NCI-H1417 (cell line): ENCODE measurements at places on chromosomes 1 and 21.
A peak's percentile ranks its signal among the peaks of the same experiment; 100 is the strongest.

GRCh38 chr1:230170153-230170547 is 103.1 kb downstream of the GALNT2 start:
- DNase-seq = no peak

- DNase-seq = no peak
Measured at GRCh38 chr1:66696771-66697170, 55.5 kb upstream of the DYNLT5 start.

DNA sequence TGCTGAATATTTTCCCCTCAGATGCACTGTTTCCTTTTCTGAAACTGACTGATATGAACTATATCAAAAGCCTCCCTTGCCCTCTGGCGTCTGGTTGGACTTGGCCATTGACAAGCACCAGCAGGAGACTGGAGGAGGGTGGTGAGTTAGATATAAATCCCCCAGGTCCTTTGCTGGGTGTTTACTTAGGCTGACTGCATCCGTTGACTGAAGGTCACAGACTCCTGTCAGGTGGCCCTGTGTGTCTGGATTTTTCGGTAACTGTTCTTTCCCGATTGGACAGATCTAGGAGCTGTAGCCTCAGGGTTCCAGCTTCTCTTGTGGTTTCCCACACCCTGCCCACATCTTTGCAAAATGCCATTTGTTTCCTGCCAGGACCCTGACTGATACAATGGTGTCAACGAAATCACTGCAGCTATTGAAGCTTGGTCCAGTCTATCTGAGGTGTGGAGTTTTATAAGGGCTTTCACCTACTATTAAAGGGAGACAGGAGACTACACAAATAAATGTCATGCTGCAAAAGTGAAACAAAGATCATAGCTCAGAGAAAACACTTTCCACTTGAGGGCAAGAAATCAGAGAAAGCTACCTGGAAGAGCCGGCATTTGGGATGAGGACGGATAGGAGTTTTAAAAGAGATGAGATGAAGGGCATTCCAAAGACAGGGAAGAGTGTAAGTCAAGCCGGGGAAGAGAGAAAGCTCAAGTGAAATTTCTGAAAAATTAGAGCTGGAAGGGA is 1.5 kb upstream of the MAGI3 start:
- peak; percentile 32 for DNase-seq

- DNase-seq = no peak
Measured at GRCh38 chr1:219660666-219661463, 48.0 kb upstream of the ZC3H11B start.

DNA sequence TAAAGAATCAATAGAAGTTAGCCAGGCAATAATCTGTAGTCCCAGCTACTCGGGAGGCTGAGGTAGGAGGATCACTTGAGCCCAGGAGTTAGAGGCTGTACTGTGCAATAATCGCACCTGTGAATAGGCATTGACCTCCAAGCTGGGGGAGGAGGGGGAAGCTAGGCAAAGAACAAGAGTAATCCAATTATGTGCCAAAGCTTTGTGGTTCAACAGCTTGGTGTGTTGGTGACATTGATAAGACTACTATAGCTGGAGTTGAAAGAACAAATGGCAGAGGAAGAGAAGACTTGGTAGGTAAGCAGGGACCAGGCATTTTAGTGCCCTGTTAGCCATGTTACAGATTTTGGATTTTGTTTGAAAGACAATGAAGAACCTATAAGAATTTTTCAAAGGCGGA is 2.1 kb upstream of the TMCO2 start:
- no peak for DNase-seq

DNA sequence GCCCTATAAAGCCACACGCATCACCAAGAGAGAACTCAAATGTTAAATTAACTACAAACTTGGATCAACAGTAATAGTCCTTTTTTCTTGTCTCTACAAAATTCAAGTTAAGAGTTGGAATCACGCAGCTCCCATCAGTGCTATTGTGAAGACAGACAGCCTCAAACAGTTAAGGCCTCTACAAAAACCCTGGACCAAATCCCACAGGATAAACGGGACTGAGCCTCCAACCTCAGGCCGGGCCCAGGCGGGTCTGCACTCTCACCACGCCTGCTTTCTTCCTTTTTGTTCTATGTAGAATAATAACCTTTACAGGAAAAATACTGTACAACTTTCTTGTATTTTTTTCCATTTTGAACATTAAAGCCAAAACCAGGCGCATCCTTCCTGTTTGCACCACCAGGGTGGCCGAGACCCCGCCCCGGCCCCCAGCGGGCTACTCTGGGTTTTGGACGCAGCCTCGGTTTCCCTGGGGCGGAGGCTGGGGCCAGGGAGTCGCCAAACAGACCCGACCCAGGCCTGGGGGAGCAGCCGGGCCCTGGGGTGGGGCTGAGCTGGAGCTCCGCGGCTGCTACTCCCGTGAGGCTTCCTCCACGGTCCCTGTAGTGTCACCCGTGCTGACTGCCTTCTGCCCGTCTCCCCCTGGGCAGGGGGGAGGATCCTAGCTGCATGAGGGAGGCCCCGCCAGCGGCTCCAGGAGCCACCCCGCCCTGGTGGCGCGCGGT is 158.4 kb downstream of the CASZ1 start:
- DNase-seq = no peak

DNA sequence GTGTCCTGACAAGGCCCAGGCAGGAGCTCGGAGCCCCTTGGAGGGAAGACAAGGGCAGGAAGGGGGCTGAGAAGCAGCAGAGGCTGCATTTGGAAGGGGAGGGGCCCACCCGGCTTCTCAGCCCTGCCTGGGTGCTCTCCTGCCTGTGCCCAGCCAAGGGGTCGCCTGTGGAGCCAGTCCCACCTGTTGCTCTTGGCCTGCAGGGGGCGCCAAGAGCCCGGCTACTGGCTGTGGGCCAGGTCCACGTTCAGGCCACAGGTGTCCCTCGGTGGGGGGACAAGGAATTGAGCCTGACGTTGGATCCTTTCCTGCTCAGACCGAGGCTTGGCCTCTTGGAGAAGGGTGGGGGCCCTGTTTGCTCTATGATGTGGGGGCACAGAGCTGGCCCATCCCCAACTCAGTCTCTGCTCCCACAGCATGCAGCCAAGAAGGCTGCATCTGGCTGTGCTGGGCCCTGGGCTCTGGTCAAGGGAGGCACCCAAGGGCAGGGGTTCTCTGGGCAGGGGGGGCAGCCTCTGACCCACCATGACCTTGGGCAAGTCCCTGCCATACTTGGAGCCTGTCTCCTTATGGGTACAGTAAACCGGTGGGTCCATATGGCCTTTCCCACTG is 10.9 kb downstream of the WNT4 start:
- peak; percentile 59 for DNase-seq

DNA sequence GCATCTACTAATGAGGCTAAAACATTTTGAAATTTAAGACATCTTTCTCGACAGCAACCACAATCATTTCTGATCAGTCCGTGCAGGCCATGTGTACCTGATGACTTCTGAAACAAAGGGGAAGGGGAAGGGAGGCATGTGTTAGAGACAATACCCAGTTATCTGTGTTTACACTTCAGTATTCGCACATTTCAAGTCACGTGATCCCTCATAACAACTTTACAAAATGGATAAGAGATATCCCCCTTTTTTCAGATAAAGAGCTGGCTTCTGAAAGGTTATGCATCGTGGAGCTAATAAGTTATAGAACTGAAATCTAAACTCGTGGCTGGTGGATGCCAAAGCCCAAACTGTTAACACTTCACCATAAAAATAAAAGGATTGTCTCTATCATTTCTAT is 175.7 kb downstream of the CHRM3 start:
- DNase-seq = no peak

DNA sequence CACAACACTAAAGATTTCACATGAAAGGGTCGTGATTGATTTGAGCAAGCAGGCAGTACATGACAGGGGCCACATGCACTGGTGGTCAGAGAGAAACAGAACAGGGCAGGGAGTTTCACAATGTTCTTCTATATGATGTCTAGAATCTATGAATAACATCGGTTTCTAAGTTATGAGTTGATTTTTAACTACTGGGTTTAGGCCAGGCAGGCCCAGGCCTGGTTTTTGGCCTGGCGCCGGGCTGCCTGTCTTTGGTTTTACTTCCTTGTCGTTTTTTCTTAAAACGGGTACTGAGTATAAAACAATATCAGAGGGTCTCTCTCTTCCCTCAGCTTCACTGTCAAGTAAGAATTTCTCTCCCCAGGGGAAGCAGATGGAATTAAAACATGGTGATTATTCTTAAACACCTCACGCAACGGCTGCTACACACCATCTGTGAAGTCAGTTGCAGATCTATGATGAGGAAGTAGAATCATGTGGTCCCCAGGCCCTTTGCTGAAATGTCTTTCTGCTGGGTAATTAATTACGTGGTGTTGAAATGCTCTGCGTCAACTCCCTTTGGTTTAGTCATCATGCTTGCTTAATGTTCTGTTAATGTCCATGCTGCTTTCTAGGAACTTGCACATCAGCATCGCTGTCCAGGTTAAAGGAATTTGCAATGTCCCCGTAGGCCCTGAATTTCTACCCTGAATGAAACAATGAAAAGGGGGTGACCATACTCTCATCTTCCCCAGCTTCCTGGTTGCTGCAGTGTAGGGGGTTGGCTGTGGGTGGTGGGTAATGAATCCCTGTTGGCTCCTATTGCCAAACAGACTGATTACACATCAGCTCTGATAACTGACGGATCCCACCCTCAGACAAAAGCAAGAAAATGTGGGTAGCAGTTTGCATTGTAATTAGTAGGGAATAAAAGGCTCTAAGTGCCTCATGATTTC is 70.3 kb downstream of the SERINC2 start:
- DNase-seq = peak; percentile 43

DNA sequence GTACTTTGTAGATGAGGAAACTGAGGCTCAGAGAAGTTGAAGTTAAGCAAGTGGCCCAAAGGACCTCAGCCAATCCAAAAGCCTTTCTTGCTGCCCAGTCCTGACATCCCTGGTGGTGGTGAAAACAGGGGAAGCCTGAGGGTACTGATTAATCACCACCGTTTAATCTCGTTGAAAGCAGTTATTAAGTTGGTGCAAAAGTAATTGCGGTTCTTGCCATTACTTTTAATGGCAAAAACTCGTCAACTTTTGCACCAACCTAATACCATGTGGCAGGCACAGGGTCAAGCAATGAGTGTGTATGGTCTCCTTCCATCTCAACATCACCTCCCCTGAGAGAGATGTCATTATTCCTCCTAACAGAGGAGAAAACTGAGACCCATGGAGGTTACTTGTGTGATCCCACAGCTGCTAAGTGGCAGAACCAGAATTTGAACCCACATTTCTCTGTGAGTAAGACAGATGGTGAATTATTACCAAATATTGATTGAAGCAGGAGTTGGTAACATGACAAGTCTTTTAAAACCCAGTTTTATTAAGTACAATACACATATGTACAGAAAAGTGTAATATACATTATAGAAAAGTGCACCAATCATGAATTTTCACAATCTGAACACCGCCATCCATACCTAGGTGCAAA is 39.4 kb upstream of the GRHL3 start:
- peak; percentile 41 for DNase-seq

DNA sequence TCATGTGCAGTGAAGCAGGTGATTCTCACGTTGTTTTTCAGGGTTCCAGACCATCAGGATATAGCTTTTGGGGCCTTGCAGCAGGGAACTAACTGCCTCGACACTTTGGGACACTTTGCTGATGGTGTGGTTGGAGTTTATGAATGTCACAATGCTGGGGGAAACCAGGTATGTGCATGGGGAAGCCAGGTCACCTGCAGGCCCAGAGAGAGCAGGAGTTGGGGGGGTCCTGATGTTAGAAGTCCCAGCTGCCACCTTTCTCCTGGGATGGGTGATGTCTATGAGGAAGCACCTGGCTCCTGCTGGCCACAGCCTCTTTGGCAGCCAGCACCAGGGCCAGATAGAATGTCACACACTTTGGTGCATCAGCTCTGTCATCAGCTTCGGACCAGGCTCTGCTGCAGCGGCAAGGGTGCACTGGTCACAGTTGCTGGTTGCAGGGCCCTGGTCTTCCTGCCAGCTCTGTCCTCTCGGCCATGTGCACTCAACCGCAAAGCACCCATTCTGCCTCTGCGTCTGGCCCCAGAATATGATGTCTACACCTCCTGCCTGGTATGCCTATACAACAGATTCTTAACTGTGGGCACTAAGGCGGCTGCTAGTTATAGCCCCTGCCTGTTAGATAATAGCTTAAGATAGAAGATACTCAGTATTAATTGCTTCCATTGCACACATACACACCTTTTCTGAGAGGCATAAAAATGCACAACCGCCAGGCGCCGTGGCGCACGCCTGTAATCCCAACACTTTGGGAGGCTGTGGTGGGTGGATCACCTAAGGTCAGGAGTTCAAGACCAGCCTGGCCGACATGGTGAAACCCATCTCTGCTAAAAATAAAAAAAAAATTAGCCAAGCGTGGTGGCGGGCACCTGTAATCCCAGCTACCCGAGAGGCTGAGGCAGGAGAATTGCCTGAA is 160.7 kb downstream of the PGBD5 start:
- no peak for DNase-seq

- no peak for DNase-seq
Measured at GRCh38 chr1:163927493-163927892, 605.7 kb downstream of the NUF2 start.

DNA sequence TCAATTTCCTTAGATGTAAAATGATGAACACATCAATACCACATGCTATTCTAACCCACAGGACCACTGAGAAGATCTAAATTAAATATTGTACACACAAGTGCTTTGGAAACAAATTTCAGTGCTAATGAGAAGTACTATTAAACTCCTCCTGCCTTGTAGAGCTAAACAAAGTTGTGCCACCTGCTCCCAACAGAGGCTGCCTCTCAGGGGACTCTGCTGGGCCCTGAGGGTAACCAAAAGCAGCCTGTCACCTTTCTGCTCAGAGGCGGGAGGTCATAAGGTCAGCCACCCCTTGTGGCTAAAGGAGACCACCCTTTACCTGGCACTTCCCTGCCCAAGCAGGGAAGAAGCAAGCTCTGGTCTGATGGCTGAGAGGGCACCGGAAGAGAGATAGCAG is 6.3 kb downstream of the SLC9A1 start:
- DNase-seq = no peak

- no peak for DNase-seq
Measured at GRCh38 chr21:43018519-43018918, 44.2 kb downstream of the PKNOX1 start.

DNA sequence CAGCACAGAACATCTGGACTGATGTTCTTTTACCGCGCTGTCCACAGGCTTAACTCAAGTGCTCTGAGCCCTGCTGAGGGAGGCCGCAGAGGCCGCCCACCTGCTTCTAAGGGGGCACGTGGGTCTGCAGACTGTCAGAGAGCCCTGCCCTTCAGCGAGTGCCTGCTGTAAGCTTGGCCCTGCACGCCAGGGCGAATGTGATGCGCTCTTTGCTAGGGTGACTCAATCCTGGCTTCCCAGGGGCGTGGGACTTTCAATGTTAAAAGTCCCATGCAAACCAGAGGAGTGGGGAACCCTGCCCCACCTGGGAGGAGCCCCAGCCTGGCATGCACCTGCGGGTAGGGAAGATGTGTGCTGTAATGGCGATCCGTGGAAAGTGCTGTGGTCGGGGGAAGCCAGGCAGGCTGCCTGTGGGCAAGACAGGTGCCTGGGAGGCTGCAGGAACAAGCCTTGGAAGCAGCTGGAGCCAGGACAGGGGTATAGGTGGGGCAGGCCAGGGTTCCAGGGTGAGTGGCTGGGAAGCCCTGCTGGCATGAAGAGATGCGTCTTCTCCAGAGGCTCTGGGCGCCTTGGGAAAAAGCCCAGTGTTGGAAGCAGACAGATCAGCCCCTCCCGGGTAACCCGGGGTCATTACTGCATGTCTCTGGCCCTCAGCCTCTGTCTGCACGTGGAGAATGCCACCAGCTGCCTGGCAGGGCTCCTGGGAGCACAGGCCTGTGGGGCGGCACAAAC is 594 bp upstream of the PANK4 start:
- no peak for DNase-seq

- no peak for DNase-seq
Measured at GRCh38 chr1:61007534-61008364, 74.6 kb upstream of the NFIA start.
